ENCODE measurements at places on chromosomes 3 and 15.

GRCh38 chr15:78565951-78566774 is 843 bp downstream of the CHRNA5 start:
- no peak for DNase-seq

GRCh38 chr3:168117853-168118313 is 22.2 kb upstream of the GOLIM4 start:
- no peak for DNase-seq

DNA sequence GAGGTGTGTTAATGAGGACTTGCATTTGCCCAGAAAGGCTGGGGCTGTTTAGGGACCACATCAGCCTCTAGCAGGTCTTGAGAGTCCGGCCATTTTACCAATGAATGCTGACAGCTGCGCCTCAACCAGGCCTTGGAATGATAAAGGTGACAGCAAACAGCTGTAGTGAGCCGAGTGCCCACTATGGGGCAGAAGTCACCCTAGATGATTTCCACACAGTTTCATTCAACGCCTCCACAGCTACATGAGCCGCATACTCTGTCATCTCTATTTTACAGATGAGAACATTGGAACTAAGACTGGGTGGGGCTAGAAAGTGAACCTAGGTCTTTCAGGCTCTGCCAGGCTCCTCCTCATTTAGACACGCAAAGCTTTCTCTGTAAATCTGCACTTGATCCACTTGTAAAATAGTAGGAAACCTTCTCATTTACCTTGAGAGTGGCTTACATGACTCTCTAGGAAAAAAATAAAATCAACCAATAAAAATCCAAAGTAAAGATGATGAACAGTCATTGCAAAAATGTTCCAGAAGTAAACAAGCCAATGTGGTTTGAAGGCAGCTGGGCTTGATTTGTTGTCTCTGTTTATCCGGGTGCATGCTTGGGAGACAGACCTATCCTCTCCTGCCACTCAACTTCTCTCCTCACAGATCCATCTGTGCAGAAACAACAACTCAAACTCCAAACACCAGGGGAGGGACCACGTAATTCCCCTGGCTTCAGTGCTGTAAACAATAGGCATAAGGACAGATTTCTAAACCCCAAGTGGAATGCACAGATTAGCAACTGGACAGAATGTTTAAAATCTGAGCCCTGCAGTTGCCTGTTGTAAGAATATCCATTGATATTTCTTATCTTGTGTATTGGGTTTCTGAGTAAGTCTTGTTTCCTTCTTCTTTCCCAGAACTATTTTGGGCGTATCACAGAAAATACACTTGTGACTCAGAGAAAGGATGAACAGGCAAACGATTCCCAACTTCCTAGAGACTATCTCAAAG is 31.5 kb upstream of the LDHAL6B start:
- DNase-seq = peak; percentile 18

- peak; percentile 29 for DNase-seq
These were observed 47.4 kb upstream of the CRTC3 start for GRCh38 chr15:90482124-90483011.

DNA sequence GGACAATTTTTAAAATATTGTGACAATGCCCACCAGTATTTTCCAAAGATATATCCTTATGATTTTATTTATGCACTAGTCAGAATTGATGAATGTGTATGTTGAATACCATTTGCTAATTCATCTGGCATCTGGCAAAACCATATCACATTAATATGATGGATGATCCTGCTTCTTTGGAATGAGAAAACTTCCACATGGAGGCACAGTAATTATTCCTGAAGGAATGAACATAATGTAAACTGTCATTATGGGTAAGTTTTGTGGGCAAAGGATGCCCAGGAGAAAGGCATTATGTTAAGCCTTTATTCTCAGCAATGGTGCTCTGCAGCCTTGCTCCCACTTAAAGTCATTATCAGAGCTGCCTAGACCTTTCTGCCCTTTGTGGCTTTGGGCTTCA is 113.0 kb upstream of the MME start:
- DNase-seq = no peak

GRCh38 chr15:51575775-51576174 is 46.8 kb downstream of the DMXL2 start:
- DNase-seq = no peak

GRCh38 chr15:69808756-69809155 is 289.0 kb downstream of the TLE3 start:
- no peak for DNase-seq

DNA sequence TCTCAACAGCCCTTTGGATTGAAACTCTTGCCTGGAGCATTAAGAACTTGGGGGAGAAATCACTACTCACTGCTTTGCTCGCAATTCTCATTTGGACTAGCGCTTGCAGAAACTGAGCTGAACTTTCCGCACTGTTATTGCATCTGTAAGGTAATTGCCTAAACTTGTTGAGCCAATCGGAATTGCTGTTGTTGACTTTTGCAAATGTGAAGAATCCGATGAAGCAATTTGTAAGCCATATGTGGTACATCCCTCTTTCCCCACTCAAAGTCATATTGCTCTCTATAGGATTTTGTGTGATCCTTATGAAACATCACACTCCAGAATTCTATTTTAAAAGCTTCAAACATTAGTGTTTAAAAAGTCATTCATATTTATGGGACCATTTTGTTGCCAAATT is 191.7 kb upstream of the GBE1 start:
- no peak for DNase-seq

DNA sequence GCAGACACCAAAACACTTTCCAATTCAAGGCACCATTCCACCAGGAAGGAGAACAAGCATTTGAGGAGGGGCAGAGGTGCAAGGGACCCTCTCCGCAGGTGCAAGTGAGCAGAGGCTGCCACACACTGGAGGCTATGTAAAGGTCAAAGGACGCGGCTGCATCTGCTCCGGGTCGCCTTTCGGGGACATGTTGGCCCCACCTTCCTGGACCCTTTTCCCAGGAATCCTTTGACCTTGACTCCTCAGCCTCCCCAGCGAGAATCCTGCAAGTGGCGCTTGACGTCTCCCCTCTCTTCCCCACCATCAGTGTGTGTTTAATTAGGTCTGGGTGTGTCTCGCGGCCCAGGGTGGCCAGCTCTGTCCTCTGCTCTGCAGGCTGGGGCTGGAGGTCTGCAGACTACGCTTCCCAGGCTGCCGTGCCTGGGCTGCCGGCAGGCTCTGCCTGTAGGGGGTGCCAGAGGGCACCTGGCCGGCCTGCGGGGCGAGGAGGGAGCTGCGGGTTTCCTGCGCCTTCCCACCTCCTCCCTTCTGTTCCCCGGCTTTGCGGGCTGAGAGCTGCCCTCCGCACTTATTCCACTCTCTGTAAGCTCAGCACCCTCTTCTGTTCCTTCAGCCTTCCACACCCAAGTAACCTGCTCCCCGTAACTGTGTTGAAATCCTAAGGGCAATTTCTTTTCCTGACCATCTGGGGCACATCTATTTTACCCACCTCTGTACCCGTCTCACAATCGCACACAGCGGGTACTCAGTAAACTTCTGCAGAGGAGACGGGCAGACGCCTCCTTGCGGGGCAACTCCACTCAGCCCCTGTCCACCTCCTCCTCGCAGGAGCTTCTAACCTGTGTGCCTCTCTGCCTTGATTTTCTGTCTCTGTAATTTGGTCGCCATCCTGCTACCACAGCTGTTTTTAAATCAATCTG is 129.8 kb downstream of the NSMCE3 start:
- peak; percentile 23 for DNase-seq

Data from CD4-positive, alpha-beta T cell treated with Interleukin-15 for 4 hours (primary cell).